Thoracic aorta (tissue), 2 donors: ENCODE measurements at places on chromosomes 5 and 9.

- DNase-seq: no peak
Measured at GRCh38 chr5:165502893-165503691, 1997.7 kb downstream of the MAT2B start.

DNA sequence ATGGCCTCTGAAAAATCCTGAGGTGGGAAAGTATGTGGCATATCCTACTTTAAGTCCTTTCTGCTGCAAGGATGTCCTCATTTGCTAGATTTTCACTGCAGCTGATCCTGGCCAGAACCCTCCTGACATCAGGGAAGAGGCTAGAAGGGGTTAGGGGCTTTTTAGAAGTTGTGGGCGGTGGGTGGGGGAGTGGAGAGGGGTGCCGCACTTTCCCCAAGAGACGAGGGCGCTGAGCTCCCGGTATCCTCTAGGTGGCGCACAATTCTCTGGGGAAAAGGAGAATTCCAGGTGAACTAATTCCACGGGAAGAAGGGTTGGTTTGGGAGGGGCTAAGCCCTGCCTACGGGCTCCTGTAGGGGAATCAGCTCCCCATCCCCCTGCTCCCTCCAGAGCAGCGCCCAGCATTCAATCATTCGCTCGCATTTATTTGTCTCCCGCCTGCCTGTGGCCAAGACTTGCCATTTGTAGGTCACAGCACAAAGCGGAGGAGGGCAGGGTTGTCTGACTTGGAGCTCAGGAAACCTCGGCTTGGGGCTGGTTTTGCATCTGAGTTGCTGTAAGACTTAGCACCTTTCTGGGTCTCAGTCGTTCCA, 42.9 kb upstream of the HAND1 start:
- DNase-seq: no peak

DNA sequence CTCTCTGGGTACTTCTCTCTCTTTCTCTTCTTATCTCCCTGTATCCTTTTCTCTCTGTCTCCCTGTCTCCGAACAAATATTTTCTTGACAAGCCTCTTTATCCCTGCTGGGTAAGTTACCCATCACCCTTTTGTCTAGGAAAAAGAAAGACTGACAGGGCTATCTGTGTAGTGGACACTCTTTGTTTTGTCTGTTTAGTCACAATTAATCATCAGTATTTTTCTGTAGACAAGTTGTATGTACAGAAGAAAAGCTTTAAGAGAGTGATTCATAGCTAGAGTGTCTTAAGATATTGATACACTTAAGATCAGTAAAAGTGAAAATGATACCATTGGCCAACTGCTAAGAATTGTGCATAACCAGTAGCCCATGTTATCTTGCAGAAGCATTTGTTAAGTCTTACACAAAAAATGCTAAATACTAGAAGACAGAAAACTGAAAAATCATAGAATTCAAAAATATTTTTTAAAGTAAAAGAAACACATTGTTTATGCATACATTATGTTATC, 1043.8 kb upstream of the EDIL3 start:
- DNase-seq: no peak

GRCh38 chr5:148585988-148586387, 68.3 kb downstream of the HTR4 start:
- DNase-seq: no peak

GRCh38 chr9:8366161-8366926, 566.8 kb upstream of the DMAC1 start:
- DNase-seq: no peak

- no peak for DNase-seq
Measured at GRCh38 chr9:91896513-91897121, 53.4 kb downstream of the ROR2 start.

DNA sequence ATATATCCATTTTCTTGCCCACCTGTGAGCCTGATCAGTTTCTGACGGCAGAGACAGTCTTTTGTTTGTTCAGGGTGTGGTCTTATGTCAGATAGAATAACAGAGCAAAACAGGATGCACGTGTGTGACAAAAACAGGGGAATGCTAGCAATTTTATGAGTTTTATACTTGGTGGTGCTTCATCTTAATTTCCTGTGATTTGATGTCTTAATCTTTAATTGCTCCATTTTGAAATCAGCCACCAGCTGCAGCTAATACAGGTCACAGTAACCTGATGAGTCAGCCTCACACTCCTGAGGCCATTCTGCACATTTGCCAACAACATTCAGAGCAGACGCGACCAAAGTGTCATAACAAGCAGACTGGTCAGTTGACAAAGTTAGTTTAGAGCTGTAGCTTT, 42.3 kb upstream of the JMY start:
- no peak for DNase-seq

DNA sequence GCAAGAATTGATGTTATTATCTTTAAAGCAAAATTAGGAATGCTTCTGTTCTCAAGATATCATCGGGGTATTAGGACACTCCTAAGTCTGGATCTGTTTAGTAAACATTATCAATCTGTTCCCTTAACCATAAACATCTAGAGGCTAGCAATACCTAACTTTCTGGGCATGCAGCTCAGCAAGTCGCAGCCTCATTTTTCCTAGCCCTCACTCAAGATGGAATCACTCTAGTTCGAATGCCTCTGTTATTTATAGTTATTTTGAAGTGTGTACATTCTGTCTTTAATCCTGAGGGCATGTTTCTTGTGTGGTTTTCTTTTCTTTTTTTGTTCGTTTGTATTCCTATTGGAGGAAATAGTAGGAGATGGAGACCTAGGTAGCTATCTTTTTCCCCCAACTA, 66.9 kb downstream of the FER start:
- no peak for DNase-seq

DNA sequence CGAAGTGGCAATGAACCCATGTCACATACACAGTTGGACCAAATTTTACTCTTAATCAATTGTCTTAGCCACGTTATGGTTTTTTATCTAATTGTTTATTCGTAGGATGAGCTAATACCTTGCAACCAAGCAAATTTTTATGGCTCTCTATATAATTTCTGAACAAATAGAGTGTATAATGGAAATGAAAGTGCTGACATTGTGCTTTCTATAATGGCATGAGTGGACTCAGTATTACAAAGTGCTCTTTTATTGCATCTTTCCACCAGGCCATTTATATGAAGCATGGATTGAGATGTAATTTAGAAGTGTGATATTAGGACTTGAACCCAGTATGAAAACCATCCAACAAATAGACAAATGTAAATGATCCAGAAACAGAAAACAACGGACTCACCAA, 1096.0 kb downstream of the DTWD2 start:
- no peak for DNase-seq

DNA sequence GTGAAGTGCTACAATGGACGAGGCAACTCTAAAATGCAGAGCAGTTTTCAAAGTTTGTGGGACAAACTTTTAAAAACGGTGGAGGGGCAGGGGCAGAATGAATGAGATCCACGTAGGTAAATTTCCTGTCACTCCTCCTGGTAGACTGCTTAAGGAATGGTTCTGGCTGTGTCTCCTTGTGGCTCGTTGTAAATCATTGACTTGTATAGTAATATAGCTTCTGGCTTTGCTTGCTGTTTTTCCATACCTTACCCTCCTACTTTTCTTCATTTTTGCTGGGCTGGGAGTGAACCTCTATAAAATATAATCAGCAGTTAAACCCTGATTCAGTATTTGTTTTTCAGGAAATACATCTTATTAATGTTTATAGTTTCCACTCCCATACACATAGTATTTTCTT, 235.7 kb downstream of the TUSC1 start:
- DNase-seq: no peak

DNA sequence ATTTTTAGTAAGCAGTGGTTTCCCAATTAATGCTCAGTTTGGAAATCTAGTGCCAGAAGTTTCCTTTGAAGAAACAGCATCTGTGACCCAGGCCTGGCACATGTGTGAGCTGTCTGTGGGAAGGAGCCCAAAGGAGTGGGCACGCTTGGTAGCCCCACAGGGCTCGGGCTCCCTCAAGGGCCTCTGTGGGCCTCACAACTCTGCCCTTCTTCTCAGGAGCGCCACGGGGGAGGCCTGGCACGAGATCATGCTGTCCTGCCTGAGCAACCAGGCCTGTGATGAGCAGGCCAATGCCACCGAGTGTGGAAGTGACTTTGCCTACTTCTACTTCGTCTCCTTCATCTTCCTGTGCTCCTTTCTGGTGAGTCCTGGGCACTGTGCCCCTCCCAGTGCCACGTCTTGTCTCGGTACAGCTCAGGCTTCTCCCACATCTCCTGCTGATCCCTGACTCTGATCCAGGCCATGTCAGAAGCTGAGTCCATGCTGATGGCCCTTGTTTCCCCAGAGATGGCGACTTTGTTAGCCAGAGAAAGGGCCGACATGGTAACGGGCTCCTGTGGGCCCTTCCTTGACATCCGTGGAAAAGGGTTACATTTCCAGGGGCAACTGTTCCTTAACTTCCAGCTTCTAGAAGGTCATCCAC, 200.4 kb downstream of the CACNA1B start:
- DNase-seq: no peak

DNA sequence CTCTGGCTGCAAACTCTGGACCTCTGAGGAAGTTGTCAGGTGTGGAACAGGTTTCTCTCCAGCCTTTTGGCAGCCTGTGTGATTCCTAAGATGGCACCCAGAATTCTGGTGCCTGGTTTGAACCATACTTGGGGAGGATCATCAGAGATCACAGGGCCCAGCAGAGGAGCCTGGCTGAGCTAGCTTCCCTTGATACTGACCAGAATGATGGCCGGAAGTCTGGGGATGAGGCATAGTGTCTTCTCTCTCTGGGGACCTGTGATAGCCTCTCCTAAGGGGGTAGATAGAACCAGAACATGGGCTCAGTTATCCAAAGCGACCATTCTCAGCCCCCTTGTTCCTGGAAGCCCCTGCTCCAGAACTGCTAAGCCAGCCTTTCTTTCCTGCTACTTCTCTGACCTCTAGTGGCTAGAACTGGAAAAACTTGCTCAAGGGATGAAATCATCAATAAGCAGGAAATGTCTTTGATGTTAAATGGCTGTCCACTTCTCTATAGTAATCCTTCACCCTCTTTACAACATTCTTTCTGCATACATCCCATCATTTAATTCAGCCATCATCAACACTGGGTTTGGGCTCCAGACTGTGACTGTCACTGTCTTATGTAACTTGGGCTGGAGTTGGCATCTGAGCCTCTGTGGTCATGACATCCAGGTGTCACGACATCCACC, 55.1 kb downstream of the C9orf152 start:
- no peak for DNase-seq

- DNase-seq: no peak
Measured at GRCh38 chr5:145673786-145674185, 161.4 kb downstream of the PRELID2 start.
